A673 (cell line): ENCODE measurements at places on chromosomes 5 and 9.

DNA sequence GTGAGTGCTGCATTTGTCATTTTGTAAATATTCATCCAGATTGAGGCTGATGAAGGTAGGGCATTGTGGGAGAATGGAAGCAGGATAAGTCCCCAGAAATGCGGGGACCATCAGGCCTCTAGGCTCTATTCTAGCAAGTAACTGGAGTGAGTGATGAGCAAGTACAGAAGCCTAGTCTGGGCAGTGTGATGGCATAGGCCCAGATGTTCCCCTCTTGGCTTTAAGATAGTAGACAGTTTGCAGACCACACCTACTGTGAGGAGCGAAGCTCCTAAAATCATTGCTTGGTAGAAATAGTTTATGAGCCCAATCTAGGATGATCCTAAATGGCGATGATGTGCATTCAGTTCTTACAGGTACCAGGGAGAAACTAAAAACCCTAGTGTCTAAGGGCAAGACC lies 24.3 kb downstream of the NDFIP1 start:
- DNase-seq = no peak

- DNase-seq = no peak
Measured at GRCh38 chr9:113940077-113940476, 64.0 kb downstream of the ZNF618 start.

- DNase-seq = no peak
Measured at GRCh38 chr5:168585119-168585856, 6.1 kb upstream of the PANK3 start.

DNA sequence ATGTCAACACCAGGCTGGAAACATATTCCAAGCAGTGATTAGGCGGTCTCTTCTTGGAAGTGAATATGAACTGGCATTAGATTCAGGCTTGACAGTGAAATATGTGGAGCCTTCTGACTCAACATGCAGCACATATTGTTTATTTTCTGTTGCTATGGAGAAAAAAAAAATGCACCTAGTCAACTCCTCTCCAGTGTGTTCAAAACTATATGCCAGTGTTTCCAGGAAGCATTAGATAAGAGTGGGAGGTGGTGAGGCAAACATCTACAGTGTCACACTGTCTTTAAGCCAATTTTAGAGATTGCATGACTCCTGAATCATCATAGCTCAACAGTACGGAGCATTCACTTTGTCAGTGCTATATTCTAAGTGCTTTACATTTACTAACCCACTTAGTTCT lies 117.9 kb downstream of the HCN1 start:
- peak; percentile 2 for DNase-seq

DNA sequence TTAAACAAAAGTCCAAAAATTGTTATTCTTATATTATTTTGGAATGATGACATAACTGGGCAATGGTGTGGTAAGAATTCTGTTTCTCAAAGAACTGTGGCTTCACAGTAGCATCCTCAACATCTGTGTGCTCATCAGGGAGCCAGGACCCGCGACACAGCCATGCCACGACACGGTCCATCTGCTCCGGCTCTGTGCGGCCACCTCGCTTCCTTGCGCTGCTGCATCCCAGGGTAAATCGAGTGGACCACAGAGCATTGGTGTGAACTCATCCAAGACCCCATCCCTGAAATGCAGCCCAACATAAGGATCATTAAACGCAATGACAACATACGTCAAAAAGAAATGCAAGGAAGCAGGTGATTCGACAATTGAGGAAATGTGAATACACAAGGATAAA lies 15.3 kb downstream of the WHRN start:
- DNase-seq = no peak

GRCh38 chr5:76958991-76959767 lies 6.3 kb downstream of the CRHBP start:
- peak; percentile 67 for DNase-seq

- no peak for DNase-seq
Measured at GRCh38 chr9:77779010-77779409, 130.9 kb upstream of the GNA14 start.
